ENCODE measurements at places on chromosomes 2 and 18. TPM values are rescaled to one million over a fixed set of nuclear protein-coding genes. Genes with fewer than 3 reads are reported as not detected.

The CCDC74B gene
- not detected for polyA plus RNA-seq

The ASAP2 gene
- 0.75 TPM for polyA plus RNA-seq

The GPR17 gene
- polyA plus RNA-seq, result not detected

The KIF1A gene
- not detected for polyA plus RNA-seq

The SERPINB12 gene
- not detected for polyA plus RNA-seq

The CCDC178 gene
- polyA plus RNA-seq, result not detected

The TRIM43 gene
- polyA plus RNA-seq, result not detected

The MAP2 gene
- not detected for polyA plus RNA-seq

The PHLPP1 gene
- polyA plus RNA-seq, result 2.0 TPM
